ENCODE measurements at places on chromosomes 1 and 21. TPM values are rescaled to one million over a fixed set of nuclear protein-coding genes. Genes with fewer than 3 reads are reported as not detected.
A peak's percentile ranks its signal among the peaks of the same experiment; 100 is the strongest.

- no peak for DNase-seq
Measured at GRCh38 chr1:109184687-109185086, 29.0 kb upstream of the SARS1 start.

- DNase-seq: no peak
Measured at GRCh38 chr1:150804671-150805070, 3.4 kb downstream of the CTSK start.

GRCh38 chr1:209404577-209404976 lies 178.9 kb upstream of the CAMK1G start:
- DNase-seq: no peak

Gene SLC35F3
- total RNA-seq: 8.2 TPM

Gene SERBP1
- total RNA-seq: 603 TPM

DNA sequence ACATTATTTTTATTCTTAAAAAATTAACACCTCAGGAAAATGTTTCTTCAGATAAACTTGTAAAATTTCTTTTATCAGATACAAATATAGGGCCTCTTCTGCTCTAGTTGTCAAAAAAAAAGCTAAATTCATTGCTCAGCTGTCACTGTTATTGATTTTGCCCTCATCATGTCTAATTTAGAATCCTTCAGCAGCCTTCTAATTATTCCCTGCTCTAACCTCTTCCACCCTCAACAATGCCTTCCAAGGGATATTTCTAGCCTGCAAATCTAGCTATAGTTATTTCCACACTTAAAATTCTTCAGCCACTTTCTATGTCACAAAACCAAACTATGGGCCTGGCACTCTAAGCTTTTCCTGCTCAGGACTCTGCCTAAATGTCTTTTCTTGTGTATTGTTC lies 25.2 kb downstream of the PDE4B start:
- DNase-seq: no peak

GRCh38 chr1:5477716-5478115 lies 514.5 kb downstream of the NPHP4 start:
- DNase-seq: no peak

- no peak for DNase-seq
Measured at GRCh38 chr1:239421811-239422210, 35.4 kb downstream of the CHRM3 start.

Gene CFHR3
- total RNA-seq: not detected

GRCh38 chr1:169460191-169460833 lies 25.4 kb downstream of the SLC19A2 start:
- peak; percentile 29 for DNase-seq

DNA sequence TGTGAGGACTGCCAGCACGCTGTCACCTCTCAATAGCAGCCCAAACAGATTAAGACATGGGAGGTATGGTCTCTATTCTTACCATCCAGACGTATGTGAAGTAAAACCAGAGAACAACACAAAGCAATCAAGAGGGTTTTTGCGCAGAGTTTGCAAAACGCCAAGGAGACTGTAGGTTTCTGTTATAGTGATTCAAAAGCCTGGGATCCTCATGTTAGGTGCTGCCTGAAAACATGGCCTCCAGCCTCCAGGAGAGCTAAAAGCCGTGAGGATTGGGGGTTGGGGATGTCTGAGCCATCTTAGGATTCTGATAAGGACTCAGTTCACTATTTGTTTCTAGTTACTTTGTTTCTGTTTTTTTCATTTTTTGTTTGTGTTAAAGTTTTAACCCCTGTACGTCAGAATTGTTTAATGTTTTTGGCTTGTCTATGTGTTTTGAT lies 4.2 kb upstream of the CCT8 start:
- DNase-seq: no peak

Gene CRYAA
- total RNA-seq: not detected

- no peak for DNase-seq
Measured at GRCh38 chr1:228236744-228237143, 28.9 kb downstream of the OBSCN start.

Gene OR2T33
- total RNA-seq: not detected

Gene OR2T29
- total RNA-seq: not detected

- no peak for DNase-seq
Measured at GRCh38 chr1:192811594-192812239, 2.9 kb downstream of the RGS2 start.

DNA sequence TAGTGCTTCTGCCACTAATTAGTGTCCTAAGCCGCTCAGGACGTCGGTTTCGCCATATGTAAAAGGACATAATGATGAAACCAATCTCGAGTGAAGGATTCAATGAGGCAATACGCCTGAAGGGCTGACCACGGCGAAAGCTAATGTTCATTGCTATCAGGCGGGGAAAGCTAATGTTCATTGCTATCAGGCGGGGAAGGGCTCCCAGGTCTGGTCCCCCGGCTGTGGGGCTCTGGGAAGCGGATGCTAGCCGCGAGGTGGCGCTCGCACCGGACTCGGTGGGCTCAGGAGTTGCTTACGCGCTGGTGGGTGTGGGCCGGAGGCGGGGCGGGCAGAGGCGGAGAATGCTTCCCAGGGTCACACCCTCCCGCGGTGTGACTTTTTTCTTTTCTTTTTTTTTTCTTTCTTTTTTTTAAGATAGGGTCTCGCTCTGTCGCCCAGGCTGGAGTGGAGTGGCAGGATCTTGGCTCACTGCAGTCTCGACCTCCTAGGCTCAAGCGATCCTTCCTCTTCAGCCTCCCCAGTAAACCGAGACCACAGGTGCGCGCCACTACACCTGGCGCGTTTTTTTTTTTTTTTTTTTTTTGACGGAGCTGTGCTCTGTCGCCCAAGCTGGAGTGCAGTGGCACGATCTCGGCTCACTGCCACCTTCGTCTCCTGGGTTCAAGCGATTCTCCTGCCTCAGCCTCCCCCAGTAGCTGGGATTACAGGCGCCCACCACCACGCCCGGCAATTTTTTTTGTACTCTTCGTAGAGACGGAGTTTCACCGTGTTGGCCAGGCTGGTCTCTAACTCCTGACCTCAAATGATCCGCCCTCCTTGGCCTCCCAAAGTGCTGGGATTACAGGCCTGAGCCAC lies 1.1 kb upstream of the PEAR1 start:
- peak; percentile 80 for DNase-seq

DNA sequence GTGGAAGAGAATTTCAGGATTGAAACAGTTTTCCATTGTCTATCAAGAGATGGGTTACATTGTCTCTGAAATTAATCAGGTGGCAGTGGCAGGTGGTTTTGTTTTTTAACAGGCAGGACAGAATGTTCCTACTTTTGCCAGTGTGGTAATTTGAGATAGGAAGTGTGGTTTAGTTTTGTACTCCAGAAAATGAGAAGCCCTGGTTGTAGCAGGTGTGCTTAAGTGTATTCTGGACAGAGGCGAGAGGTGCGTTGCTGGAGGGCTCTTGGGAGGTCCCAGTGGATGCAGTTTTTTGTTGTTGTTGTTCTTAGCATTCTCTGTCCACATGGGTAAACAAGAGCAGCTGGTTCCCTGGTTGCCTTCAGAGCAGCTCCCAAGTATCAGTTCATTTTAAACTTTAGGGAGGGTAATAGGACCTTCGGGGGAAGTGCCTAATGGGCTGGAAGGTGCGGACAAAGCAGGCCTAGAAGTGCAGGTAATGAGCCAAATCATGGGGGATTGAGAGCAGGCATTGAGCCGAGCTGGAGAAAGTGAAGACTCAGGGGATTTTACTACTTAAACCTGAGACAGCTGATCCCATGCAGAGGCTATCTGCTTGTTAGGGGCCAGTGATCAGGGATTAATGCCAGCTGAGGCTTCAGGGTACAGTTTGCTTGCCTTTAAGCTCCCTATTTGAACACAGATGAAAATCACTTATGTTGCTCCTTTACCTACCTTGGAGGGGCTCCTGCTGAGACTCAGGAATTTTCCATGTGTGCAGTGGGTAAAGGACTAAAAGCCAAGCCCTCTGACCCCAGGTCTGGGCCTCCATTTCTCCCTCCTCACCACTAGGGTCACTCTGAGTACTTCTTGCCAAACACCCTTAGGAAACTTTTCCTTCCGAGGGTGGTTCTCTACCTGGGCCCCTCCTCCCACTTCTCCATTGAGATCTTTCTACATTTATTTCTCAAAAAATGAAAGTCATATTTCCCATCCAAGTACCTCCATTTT lies 6.1 kb downstream of the PFKFB2 start:
- no peak for DNase-seq

- no peak for DNase-seq
Measured at GRCh38 chr1:175808999-175809398, 65.6 kb upstream of the TNR start.

GRCh38 chr1:221509575-221510355 lies 232.1 kb downstream of the DUSP10 start:
- DNase-seq: no peak

DNA sequence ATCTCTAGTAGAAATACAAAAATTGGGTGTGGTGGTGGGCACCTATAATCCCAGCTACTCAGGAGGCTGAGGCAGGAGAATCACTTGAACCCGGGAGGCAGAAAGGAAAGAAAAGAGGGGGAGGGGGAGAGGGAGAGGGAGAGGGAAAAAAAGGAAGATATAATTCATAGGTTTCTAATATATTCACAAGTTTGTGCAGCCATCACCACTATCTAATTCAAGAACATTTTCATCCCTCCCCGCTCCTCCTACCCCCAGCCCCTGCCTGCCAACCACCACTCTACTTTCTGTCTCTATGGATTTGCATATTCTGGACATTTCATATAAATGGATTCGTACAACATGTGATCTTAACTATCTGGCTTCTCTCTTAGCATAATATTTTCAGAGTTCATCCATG lies 133.1 kb upstream of the KIAA1614 start:
- no peak for DNase-seq

DNA sequence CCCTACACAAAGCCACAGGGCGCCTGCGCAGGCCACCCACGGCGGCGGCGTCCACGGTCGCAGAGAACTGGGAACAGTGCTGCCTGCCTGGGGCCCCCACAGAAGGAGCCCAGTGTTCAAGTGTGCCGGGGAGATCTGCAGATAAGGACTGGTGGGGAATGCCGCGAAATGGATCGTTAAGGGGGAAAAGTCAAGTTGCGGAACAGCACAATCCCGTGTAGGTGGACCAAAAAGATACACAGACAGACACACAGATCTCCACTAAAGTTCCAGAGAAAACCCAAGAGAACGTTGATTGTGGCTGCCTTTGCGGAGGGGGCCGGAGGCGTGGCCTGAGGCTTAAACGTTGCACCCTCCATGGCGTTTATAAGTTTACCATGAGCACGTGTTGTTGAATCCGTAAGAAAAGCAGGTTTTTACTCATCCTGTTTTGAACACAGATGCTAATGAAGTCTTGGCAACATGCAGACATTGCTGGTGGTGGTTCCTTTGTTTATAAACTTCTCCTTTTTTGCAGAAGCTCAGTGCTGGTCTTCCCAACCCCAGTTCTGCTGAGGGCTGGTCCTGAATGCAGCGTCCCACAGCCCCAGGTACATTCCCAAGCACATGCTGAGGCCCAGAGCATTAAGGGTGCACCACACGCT lies 4.1 kb downstream of the SPATC1L start:
- no peak for DNase-seq
